ENCODE measurements at places on chromosomes 16 and 17. TPM values are rescaled to one million over a fixed set of nuclear protein-coding genes. Genes with fewer than 3 reads are reported as not detected.

Gene METTL2A
- 29.6 TPM for total RNA-seq

Gene FBXW10
- 0.12 TPM for total RNA-seq

Gene ASPA
- total RNA-seq: not detected

Gene GP1BA
- total RNA-seq: not detected

Data from progenitor cell of endocrine pancreas (in vitro differentiated cells).